ENCODE measurements at places on chromosomes 12 and 14.

- DNase-seq: no peak
These were observed 91.8 kb upstream of the EEA1 start for GRCh38 chr12:93020631-93021597.

DNA sequence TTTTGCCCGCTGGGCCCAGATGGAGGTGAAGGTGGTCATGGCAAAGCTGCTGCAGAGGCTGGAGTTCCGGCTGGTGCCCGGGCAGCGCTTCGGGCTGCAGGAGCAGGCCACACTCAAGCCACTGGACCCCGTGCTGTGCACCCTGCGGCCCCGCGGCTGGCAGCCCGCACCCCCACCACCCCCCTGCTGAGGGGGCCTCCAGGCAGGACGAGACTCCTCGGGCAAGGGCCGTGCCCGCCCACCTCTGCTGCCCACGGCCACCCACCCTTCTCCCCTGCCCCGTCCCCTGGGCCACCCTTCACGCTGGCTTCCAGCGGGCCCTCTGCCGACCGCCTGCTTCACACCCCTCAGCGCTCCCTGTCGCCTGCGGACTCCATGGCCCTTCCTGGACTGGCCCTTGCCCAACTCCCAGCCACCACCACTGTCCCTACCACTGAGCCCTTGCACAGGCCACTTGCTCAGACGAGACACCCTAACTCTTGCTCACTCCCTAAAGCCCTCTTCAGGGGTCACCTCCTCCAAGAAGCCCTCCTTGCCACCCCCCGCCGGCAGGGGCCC lies 42.5 kb downstream of the CYP46A1 start:
- DNase-seq: no peak

GRCh38 chr12:63752841-63753240 lies 26.9 kb upstream of the RXYLT1 start:
- no peak for DNase-seq

- DNase-seq: no peak
These were observed 358.2 kb downstream of the DIO2 start for GRCh38 chr14:79852950-79853744.

DNA sequence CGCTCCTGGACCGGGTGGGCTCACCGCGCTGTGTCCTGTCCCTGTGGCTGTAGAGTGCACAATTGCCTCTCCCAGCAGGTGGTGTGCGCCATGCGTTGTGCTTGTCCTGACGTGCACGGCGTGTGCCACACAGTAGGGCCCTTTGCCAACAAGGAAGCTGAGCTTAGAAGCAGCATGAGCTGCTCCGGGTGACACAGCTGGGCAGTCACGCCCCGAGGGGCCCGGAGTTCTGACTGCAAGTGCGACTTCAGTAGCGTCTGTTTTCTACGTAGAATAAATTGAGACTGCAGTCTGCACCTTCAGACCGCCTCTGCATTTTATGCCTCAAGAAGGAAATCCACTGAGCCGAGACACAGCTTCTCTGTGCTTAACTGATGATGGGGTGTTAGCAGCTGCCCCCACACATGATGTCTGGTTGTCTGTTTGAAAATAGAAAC lies 81.6 kb downstream of the ADGRD1 start:
- DNase-seq: no peak

DNA sequence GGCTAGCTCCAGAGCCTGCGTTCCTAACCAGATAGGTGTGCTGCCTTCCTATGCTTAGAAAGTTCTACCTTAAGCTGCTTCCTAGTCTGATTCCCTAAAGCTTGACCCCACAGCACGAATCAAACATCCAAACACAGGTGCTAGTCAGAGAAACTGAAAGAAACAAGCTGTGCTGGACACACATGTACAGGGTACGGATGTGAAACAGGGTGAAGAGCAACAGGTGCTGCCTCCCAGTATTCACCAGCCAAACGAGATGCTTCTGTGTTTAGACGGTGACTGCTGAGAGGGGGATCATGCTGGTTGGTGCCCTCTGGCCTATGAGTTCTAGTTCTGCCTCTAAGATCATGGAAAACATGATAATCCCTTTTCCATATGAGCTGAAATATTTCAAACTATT lies 105.3 kb downstream of the GRIP1 start:
- no peak for DNase-seq

DNA sequence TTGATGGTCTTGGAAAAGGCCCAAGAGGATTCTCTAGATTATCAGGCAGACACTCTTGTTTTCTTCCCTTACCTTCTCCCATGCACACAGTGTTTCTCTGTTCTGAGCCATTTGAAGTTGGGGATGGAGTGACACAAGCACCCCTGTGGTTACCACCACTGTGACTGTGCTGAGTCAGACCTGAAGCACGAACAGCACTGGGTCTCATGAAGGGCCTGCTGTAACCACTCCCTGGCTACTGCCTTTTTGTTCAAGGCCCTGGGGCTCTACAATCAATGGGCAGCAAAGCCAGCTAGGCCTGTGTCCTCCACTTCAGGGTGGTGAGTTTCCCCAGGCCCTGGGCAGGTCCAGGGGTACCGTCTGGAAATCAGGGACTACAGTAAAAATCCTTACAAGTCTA lies 65.5 kb downstream of the TSPAN8 start:
- DNase-seq: no peak

- DNase-seq: peak; percentile 1
These were observed 28.2 kb downstream of the CACNA2D4 start for GRCh38 chr12:1890119-1890703.

DNA sequence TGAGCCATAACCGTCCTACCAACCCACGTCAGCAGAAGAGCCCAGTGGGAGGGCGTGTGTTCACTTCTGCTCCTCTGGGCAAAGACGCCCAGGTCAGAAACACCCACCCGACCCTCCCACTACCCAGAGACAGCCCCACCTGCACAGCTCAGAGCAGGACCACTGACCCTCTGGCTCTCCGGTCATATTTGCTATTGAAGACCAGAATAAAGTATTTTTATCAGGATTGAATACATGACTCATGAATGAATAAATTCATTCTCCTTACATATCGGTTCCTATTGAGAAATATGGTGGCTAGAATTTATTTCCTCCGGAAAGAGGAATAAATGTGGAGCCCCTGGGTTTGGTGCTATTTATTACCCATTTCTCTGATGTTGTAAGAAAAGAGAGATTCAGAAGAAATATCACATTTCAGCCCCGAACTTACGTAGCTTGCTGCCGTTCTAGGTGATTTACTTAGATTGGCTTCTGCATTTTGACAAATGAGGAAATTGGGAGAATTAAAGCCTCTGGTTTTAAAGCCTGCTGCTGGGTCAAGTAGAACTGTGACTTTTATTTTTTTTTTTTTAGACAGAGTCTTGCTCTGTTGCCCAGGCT lies 36.4 kb upstream of the P2RX7 start:
- no peak for DNase-seq

DNA sequence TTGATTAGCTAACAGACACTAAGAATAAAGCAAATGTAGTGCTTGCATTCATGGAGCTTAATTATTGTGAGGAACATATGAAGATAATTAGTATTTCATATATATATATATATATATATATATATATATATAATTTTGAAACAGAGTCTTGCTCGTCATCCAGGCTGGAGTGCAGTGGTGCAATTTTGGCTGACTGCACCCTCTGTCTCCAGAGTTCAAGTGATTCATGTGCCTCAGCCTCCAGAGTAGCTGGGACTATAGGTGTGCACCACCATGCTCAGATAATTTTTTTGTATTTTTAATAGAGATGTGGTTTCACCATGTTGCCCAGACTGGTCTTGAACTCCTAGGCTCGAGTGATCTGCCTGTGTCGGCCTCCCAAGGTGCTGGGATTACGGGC lies 1091.6 kb upstream of the TMEM132C start:
- DNase-seq: no peak

GRCh38 chr12:45309836-45310626 lies 94.1 kb downstream of the ANO6 start:
- DNase-seq: peak; percentile 19

- DNase-seq: no peak
These were observed 65.2 kb downstream of the ZC3H14 start for GRCh38 chr14:88628033-88628432.

- no peak for DNase-seq
These were observed 311.5 kb downstream of the ATP23 start for GRCh38 chr12:58252914-58253313.

GRCh38 chr14:83733670-83734069 lies 1796.3 kb upstream of the FLRT2 start:
- no peak for DNase-seq

GRCh38 chr14:33755358-33755757 lies 195.5 kb downstream of the EGLN3 start:
- DNase-seq: no peak

DNA sequence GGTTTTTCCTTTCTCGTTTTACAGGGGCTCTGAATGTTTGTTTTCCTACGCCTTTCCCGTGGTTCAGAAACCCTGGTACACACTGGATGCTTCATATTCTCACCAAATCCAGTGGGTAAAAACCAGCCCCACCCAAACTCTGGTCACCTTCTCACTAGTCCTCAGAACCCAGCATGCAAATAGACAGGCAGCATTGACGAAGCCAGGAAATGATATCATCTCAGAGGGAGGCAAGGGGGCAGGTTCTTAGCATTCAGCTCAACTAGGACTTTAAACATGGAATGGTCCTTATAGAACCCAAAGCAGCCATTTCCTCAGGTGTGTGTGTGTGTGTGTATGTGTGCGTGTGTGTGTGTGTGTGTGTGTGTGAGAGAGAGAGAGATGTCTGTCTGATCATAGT lies 142.0 kb downstream of the KCNK10 start:
- DNase-seq: no peak

DNA sequence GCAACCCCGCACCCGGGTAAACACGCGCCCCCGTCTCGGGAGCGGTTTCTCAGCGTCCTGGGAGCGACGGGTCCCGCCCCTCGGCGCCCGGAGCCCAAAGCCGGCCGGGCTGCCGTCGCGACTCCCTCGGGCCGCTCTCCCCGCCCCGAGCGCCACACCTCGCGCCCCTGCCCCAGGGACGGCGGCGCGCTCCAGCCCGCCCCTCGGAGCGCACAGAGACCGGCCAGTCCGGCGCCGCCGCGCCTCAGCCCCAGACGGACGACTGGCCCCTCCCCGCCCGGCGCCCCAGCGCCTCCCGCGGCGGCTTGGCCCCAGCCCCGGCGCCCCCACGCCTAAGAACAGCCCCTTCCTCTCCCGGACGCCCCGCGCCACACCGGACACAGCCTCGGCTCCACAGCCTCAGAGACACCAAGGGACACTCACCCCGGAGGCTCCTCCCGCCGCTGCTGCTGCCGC lies 411 bp downstream of the BTBD7 start:
- peak; percentile 77 for DNase-seq

GRCh38 chr12:104423809-104424208 lies 32.9 kb upstream of the CHST11 start:
- DNase-seq: no peak

- no peak for DNase-seq
These were observed 5.9 kb downstream of the DDHD1 start for GRCh38 chr14:53147208-53147607.

DNA sequence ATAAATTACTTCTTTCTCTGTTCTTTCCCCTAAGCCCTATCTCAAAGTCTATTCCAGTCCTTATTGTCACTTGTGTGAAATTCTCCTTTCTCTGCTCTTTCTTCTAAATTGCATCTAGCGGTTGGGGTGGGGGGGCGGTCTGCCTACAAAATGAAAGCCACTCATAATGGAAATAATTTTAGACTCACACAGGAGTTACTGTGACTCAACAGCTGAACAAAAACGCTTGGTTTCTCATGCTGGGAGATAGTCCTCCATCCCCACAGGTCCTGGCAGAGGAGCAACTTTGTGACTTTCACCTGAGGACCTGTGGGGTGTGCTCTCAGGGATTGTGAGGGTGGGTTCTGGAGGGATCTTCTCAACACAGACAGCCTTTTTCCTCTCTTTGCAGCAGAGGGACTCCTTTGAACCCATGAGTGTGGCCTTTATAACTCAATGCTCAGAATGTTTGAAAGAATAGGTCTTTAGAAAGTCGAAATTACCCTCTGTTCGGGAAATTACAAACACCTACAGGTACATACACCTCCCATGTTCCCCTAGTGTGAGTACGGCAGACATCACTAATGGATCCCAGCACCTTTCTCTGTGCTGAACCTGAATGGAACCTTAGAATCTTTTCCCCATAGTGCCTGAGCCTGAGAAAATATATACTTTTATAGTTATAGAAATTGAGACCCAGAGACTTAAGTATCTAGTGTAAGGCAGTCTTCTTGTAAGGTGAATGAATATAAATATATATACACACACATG lies 109.7 kb downstream of the CHST11 start:
- no peak for DNase-seq

- DNase-seq: peak; percentile 27
These were observed 717 bp downstream of the PPHLN1 start for GRCh38 chr12:42326541-42327226.

- peak; percentile 5 for DNase-seq
These were observed 58.1 kb upstream of the RMST start for GRCh38 chr12:97404543-97404942.

DNA sequence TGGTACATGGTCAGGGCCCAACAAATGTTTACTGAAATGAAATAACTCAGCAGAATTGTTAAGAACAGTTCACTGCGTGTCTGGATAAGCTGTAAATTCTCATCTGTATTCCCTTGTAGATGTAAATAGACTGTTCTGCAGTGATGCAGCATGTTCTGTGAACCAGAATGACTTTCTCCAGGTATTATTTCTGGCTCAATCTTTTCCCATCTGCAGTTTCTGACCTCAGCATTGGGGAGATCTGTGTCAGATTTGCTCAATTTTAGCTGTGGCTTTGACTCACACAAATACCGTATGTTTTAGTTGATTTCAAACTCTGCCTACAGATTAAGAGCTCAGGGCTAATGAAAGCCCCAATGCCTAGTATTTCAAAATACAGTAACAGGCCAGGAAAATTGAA lies 49.2 kb upstream of the DICER1 start:
- no peak for DNase-seq

- DNase-seq: peak; percentile 42
These were observed 147.4 kb upstream of the EGLN3 start for GRCh38 chr14:34098045-34098984.

DNA sequence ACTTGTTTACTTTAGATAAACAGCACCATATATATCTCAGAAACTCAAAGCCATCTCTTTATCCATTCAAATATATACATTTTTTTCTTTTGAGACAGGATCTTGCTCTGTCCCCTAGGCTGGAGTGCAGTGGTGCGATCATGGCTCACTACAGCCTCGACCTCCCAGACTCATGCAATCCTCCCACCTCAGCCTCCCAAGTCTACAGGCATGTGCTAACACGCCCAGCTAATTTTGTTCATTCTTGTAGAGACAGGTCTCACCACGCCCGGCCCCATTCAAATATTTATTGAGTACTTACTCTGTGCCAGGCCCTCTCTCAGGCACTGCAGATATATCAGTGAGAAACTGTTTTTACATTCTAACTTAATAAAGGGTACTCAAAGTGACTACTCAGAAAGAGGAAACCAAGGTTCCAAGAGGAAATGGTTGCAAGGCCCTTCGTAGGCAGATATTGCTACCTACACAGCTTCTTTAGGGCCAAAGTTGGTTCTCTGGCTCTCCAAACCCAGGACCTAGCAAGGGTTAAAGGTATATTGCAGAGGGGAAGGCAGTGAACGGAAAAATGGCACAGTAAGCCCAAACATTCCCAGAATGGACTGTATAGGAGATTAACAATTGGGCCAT lies 2.9 kb downstream of the ATXN3 start:
- DNase-seq: no peak

DNA sequence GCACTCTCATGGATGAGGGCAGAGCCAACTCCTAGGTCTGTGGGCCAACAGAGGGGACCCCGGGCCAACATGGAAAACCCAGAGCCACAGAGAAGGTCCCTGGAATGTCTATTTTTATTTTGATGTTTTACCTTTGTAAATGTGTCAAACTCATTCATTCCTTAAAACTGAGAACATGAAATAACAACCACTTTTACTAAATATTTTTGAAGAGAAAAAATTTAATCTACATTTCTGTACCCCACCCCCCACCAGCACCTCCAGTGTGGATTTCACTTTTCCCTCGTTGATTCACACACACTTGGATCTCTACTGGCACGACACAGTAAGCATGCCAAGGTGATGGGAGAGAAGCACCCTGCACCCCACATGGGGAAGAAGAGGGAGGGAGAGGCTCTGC lies 6.7 kb downstream of the KRT77 start:
- no peak for DNase-seq
